ENCODE measurements at places on chromosomes 3 and 15. TPM values are rescaled to one million over a fixed set of nuclear protein-coding genes. Genes with fewer than 3 reads are reported as not detected.

GRCh38 chr3:61908382-61908781, 347.0 kb downstream of the PTPRG start:
- H3K4me1 ChIP-seq: no peaks in the 10 kb centered on the region
- no peaks in the 10 kb centered on the region for H3K36me3 ChIP-seq
- H3K4me3 ChIP-seq: no peak overlapping the region
- no peak overlapping the region for H3K27ac ChIP-seq

DNA sequence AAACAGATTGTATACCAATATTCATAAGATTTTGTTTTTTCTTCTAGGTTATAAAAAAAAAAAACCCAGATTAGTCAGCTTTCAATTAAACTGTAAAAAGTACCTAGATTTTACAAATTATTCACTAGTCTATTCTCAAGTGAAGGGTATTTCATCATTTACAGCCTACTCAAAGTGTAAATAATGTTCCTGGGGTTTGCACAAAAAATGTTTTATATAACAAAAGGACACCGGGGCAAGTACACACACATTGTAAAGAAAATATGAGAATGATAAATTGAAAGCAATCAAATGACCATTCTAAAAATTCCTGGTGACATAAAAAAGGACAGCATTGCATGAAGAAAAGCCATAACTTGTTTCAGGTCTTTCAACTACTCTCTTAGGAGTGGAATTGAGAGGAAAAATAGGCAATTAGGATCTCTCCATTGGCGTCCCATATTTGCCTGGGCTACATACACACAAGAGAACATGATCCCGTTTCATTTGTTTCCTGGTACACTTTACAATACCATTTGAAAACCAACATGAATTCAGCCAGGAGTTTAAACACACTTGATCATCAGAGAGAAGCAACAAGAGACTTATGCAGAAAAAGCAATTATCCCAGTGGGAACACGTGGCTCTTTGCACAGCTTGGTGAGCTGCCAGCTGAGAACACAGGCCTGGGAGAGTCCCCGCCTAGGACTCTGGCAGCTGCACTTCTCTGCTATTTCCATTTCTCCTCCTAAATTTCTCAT, 1039.2 kb downstream of the ROBO1 start:
- no peak for DNase-seq
- H3K4me1 ChIP-seq: no peaks in the 10 kb centered on the region
- no peaks in the 10 kb centered on the region for H3K27me3 ChIP-seq
- no peaks in the 10 kb centered on the region for H3K36me3 ChIP-seq
- no peak overlapping the region for H3K27ac ChIP-seq

DNA sequence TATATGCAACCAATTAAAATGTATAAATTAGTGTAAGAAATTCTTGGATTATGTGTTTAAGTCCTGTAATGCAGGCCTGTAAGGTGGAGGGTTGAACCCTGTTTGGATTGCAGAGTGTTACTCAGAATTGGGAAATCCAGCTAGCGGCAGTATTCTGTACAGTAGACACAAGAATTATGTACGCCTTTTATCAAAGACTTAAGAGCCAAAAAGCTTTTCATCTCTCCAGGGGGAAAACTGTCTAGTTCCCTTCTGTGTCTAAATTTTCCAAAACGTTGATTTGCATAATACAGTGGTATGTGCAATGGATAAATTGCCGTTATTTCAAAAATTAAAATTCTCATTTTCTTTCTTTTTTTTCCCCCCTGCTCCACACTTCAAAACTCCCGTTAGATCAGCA, 65.4 kb upstream of the ACAD9 start:
- H3K36me3 ChIP-seq: peaks cover 20% of the 10 kb centered on the region
- DNase-seq: no peak
- peaks cover 13% of the 10 kb centered on the region for H3K4me1 ChIP-seq
- no peak overlapping the region for H3K4me3 ChIP-seq
- H3K27me3 ChIP-seq: no peaks in the 10 kb centered on the region

The ZBTB20 gene
- 20.5 TPM for total RNA-seq

The LRRIQ4 gene
- total RNA-seq: not detected

The FOXB1 gene
- total RNA-seq: not detected

The KLHDC8B gene
- 36.0 TPM for total RNA-seq

The KIF7 gene
- 11.3 TPM for total RNA-seq

The CLDN16 gene
- total RNA-seq: not detected

The GALNT15 gene
- 1.7 TPM for total RNA-seq
